ENCODE measurements at places on chromosomes 16 and 17.

DNA sequence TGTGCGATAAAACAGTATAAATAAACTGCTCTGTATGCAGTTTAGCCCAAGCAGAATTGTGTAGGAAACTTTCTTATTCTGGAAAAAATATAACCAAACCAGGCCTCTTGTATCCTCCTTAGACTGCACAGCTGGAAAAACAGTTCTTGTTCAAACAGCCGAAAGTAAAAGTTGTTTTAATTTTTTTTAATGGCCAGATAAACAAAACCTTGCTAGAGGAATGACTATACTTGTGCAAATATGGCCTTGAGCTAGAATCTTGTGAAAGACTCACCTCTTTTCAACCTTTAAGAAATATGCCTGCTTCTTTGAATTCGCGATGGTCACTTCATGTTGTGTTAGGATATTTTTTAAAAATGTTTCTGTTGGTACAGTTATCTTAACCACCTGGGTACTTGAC, 114.5 kb upstream of the MAF start:
- no peak for DNase-seq

DNA sequence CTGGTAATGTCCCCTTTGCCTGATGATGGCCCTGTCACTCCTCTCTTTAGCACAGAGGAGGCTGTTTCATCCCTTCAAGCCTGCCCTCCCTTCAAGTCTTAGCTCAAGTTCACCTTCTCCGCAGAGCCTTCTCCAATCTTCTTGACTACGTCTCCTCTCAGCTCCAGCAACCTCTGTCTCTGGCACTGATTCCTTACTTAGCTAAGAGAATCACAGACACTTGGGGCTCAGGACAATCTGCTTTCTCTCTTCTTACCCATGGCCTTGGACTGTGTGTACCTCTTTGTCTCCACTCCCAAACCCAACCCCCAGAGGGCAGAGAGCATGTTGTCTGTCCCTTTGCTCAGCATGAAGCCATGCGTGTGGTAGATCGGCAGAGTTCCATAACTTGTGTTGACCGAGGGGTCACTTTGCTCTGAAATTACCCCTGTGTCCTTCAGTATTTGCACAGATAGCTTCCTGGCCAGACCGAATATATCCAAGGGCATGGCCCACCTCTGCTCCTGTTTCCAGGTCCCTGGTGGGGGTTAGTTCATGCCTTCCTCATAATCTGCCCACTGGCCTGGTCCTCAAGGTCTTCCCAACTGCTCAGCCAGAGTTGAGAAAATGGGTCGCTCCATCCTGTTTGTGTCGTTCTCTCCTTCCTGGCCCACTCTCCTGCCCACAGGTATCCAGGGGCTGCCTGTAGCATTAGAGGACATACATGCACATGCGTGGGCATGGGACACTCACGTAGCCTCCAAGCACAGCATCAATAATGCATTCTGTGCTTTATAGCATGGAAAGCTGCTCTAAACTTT, 41.6 kb downstream of the MAPT start:
- no peak for DNase-seq

DNA sequence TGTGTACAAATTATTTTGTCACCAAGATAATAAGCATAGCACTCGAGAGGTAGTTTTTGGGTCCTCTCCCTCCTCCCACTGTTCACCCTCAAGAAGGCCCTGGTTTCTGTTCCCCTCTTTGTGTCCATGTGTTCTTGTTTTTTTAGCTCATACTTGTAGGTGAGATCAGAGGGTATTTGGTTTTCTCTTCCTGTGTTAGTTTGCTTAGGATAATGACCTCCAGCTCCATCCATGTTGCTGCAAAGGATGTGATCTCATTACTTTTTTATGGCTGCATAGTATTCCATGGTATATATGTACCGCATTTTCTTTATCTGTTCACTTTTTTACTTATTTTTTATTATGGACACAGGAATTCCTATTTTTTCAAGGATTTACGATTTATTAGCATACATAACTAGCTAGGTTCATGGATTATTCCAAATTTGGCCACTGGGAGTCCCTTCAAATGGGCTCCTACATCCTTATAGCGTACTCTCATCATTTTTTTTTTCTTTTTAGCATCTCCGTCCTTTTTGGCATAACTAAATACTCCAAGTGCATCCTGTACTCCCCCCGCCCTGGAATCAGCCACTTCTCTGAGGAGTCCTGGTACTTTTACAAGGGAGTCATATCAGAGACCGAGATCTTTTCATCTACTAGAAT, 7.3 kb downstream of the TADA2A start:
- no peak for DNase-seq

- DNase-seq, result no peak
Observed at GRCh38 chr16:65675161-65675560, 553.3 kb upstream of the CDH11 start.

GRCh38 chr17:7176841-7177190, 2.4 kb downstream of the ASGR1 start:
- no peak for DNase-seq

GRCh38 chr17:39224778-39225307, 902 bp downstream of the STAC2 start:
- no peak for DNase-seq

GRCh38 chr17:44222112-44222869, 2.8 kb upstream of the UBTF start:
- DNase-seq, result no peak

- no peak for DNase-seq
Observed at GRCh38 chr16:13997933-13998332, 73.2 kb upstream of the MRTFB start.

DNA sequence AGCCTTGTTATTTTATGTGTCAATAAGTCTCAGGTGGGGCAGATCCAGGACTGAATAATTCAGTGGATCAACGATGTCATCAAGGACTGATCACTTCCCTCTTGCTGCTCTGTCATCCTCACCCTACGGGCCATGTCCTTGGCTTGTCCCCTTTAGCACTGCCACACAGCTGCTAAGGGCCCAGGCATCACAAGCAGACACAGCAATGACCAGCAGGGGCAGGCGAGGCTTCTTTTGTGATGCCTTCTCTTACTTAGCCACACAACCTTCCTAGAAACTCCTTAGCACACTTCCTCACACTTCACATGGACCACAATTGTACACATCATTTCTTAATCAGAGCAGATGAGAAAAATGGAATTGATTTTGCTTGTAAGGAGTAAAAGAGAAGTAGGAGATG, 356.3 kb upstream of the SOX9 start:
- DNase-seq, result no peak

GRCh38 chr17:61680921-61681320, 89.9 kb upstream of the NACA2 start:
- DNase-seq, result no peak

- no peak for DNase-seq
Observed at GRCh38 chr17:17361543-17361866, 58.3 kb downstream of the NT5M start.

DNA sequence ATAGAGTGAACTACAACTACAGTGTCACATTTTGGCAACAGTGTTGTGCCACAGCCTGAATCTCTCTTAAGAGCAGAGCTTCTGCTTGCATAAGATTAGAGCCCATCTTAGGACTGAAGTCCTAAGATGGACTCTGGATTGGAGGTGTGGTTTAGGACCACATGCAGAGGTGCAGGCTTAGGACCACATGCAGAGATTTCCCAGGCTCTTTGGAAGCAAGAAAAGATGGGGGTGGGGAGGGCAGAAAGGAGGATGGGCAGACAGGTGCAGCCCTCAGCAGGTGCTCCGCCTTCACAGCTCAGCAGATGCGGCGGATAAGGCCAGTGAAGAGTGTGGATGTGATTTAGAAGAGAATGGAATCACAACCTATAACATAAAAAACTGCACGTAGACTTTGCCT, 128.7 kb downstream of the TANGO6 start:
- DNase-seq, result no peak

- no peak for DNase-seq
Observed at GRCh38 chr17:66676421-66676820, 158.5 kb upstream of the CACNG5 start.

DNA sequence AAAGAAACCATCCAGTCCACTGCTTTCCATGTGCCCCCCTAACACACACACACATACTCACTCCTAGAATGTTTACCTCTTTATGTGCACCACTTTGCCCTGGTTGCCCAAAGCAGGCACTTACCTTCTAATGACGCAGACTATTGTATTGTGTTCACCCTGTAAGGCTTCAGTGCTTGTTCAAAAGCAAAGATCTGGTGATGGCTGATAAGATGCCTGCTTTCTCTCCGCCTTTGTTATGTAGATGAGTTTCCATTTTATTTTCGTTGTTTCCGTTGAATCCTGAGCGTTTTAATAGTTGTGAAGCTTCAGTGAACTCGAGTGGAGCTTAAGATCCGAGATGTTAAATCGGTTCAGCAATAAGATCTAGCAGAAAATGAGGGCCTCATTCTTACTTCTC, 452.7 kb downstream of the TMEM114 start:
- DNase-seq, result no peak

- no peak for DNase-seq
Observed at GRCh38 chr16:2471653-2472487, 773 bp downstream of the NTN3 start.

DNA sequence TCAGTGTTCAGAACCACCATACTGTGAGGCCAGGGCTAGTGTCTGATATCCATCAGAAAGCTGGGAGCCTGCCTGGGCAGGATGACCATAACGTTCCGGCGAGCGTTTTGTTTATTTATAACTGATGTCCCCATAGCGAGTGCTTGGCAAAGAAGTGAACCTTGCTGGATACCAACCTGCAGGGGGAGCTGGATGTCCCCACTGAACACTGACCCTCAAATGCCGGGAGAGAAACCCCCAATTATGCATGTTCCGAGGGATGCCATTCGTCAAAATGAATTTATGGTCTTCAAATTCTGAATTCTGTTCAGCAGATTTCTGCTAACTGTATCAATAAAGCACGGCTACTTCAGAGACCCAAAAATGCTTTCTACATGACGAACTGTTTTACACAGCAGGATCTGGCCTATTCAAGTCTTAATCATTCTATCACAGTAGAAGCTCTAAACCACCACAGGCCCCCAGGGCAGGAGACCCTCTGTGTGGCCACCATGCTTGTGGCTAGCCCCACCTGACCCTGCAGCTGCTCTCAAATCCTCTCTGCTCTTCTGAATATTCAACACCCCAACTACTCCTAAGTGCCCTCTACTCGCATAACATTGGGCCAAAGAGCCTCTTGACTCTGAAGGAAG, 15.2 kb downstream of the MED24 start:
- DNase-seq, result no peak

GRCh38 chr17:32111141-32111771, 31.0 kb upstream of the RHOT1 start:
- no peak for DNase-seq
